Activated CD4-positive, CD25-positive, alpha-beta regulatory T cell treated with anti-CD3 and anti-CD28 coated beads, Interleukin-2, amount 50 U/mL, for 72 hours (primary cell): ENCODE measurements at places on chromosomes 2 and 18.
A peak's percentile ranks its signal among the peaks of the same experiment; 100 is the strongest.

DNA sequence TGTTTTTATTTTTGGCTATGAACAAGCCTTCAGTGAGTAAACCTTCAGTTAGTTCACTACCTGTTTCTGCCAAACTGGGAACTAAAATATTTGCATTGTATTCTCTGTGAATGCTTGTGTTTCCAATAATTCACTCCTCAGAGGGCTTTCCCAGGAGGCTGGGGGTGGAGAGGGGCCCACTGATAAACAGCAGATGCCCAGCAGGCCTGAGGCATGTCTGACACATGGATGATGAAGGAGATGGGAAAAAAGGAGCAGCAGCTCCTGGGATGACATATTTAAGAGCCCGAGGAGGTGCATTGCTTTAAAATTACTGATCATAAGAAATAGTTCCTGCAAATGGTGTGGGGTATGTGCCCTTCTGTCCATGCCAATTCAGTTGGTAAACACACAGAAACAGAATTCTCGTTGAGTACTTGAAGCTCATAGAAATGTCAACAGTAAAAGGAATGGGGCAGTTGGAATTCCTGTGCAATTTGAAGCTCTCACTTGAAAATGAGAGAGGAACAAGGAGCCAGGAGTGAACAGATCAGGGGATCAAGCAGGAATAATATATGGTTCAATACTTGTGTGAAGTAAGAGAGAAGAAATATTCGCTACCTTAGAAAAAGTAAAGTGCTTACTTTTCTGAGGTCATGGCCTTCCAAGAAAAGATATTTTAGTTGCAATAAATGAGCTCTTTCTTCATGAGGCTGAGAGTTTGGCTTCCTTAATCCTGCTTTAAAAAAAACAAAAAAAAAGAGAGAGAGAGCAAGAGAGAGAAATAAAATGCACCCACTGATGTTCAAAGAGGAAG, 22.0 kb upstream of the HNMT start:
- DNase-seq: no peak

DNA sequence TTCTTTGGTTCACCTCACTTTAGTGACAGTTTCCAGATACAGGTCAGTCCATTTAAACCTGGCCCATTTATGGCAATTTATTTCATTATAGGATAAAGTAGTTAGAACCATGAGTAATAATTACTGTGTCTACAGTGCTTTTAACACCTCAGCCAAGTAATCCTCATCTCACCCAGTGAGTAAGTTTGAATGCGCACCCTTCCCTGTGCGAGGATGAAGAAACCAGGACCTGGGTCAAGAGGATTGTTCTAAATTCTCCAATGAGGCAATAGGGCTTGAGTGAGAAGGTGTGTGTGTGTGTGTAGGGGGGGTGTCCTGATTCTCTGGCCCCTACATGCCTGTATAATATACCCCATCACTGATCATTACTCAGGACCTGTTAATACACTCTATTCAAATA, 854 bp upstream of the MYO1B start:
- no peak for DNase-seq

GRCh38 chr2:155125585-155126230, 427.2 kb downstream of the KCNJ3 start:
- no peak for DNase-seq

- no peak for DNase-seq
These were observed 124.0 kb downstream of the GULP1 start for GRCh38 chr2:188415754-188416083.

- no peak for DNase-seq
These were observed 41.3 kb downstream of the CBLN2 start for GRCh38 chr18:72502671-72503431.

DNA sequence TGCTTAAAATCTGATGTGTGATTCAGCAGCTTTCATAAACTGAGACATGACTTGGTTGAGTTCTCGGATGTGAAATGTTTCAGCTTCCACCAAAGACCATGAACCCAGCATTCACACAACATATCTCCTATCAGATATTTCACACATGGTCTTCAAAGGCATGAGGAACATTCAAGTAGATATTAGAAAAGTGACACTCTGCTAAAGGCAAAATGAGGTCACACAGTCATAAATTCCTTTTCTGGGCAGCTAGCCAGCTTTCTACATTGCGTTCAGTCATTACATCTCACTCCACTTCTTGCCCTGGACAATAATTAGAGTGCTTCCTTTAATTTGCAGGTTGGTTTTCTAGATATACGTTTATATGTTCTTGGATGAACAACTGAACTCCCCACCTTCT, 96.7 kb downstream of the GAREM1 start:
- no peak for DNase-seq

GRCh38 chr2:99472600-99472960, 17.2 kb downstream of the REV1 start:
- no peak for DNase-seq

DNA sequence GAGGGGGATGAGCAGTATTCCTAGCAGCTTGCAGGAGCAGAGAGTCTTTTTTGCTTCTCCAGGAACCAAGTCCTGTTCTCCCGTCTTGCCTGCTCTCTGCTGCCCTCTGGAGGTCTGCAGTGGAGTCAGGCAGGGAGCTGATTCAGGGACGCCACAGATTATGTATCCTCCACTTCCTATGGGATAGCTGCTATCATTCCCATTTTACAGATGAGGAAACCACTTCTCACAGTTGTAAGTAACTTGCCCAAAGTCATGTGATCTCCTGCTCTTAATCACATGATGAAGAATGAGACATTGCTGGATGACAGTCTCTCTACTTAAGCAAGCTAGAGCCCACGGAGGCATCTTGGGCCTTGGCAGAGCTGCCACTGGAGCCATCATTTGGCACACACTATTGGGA, 8.3 kb downstream of the SLC4A5 start:
- DNase-seq: peak; percentile 78

DNA sequence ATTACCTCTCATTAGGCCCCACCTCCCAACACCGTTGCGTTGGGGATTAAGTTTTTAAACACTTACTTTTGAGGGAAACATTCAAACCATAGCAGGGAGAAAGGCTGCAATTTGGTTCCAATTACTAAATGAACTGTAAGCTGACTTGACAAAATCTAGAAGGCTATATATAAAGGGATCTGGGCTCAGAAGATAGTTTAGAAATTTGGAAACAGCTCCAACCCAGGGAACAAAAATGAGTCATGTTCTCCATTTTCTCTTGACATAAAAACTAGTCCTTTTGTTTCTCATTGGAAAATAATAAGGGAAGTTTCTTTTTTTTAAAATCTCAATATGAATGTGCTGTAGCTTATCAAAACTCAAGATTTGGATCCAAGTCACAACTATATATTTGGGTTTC, 17.5 kb downstream of the MOGAT1 start:
- DNase-seq: no peak
